Chondrocyte (in vitro differentiated cells): ENCODE measurements at places on chromosomes 7 and 10.
A peak's percentile ranks its signal among the peaks of the same experiment; 100 is the strongest.

DNA sequence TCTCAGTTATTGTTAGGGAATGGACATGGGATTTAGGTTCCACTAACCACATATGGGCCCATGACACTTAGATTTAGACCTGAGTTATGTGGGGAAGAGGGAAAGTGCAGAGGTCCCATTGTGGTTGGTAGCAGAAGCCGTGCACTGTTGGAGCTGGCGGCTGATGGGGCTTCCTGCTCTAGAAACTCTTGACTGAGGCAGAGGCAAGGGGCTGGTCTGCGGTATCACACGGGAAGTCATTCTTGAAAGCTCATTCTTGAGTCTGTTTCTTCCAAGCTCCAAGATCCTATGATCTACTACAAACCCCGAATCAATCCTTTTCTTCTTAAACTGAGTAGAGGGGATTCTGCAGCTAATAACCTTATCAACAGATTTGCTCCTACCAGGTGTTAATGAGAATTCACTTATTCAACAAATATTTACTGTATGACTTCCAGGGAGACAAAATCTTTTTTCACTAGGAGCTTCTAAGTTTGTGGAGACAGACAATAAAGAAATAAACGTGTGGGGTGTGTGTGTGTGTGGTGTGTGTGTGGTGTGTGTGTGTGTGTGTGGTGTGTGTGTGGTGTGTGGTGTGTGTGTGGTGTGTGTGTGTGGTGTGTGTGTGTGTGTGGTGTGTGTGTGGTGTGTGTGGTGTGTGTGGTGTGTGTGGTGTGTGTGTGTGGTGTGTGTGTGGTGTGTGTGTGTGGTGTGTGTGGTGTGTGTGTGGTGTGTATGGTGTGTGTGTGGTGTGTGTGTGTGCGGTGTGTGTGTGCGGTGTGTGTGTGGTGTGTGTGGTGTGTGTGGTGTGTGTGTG, 57.1 kb downstream of the AOC1 start:
- no peak for DNase-seq

DNA sequence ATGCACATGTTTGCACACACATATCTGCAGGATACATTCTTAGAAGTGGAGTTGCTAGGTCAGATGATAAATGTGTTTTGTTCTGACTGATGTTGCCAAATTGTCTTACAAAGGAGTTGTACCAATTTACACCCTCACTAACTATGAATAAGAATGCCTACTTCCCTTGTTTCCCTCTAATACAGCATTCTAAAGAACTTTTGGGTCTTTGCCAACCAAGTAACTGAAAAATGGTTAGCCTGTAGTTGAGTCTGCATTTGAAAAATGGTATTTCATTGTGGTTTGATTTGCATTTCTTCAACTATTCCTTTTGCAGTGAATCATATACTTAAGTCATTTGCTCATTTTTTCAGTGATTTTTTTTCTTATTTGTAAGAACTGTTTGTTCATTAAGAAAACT, 48.4 kb downstream of the TMEM26 start:
- no peak for DNase-seq

- DNase-seq = no peak
Observed at GRCh38 chr10:105679781-105680180, 1038.7 kb downstream of the SORCS3 start.

- DNase-seq = no peak
Observed at GRCh38 chr10:78269060-78269459, 235.4 kb downstream of the RPS24 start.

GRCh38 chr10:79063661-79064492, 4.9 kb upstream of the ZMIZ1 start:
- DNase-seq = peak; percentile 47
